ENCODE measurements at places on chromosomes 5 and 9. TPM values are rescaled to one million over a fixed set of nuclear protein-coding genes. Genes with fewer than 3 reads are reported as not detected.

DNA sequence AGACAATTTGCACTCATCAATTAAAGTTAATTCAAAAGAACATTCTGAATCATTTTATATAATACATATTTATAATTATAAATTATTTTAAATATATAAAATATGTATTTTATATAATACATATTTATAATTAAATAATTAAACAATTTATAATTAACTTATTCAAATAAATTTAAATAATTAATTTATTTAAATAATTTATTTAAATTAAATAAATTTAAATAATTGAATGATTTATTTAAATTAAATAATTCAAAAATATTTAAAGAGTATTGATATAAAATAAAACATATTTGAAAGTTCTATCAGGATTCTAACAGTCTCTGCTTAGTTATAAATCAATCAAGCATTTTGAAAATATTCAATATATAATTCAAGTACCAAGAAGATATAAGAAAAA is 775.5 kb upstream of the CTNND2 start:
- no peak for DNase-seq

- DNase-seq = no peak
Observed at GRCh38 chr5:149297340-149298025, 25.8 kb downstream of the AFAP1L1 start.

GRCh38 chr5:147303976-147304375 is 69.2 kb downstream of the STK32A start:
- DNase-seq = peak; percentile 86

The CTXN3 gene
- not detected for total RNA-seq

- DNase-seq = peak; percentile 29
Observed at GRCh38 chr5:35213608-35214007, 16.7 kb downstream of the PRLR start.

The KCNV2 gene
- total RNA-seq = not detected

DNA sequence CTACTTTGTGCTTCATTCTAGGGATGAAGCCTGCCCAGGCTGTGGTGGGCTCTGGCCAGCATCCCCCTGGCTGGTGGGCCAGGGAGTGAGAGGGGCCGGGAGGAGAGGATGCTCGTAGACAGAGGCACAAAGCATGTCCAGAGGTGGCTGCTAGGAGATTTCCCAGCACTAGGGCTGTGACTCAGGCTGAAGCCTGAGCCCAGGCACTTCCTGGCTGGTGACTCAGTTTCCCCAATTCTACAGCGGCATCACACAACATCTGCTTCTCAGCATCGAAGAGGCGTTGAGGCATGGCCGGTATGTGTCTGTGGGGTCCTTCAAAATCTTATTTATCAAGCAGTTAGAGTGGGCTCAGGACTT is 55.6 kb downstream of the DUSP1 start:
- no peak for DNase-seq

DNA sequence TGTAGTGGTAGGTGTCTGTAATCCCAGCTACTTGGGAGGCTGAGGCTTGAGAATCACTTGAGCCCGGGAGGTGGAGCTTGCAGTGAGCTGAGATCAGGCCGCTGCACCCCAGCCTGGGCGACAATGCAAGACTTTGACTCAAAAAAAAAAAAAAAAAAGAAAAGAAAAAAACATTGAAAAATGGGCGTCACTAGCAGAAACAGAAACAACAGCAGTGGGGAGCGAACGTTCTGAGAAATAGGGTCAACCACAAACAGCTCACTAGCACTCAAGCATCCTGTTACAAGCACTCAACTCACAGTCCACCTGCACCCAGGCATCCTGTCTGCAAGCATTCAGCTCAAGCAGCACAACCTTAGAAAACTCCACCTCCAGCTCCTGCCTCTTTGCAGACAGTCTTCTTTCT is 17.2 kb downstream of the TRIM14 start:
- no peak for DNase-seq

- DNase-seq = peak; percentile 18
Observed at GRCh38 chr9:116313638-116314037, 160.0 kb downstream of the PAPPA start.

The ADRA1B gene
- total RNA-seq = 0.14 TPM

The PTPDC1 gene
- total RNA-seq = 49.9 TPM

DNA sequence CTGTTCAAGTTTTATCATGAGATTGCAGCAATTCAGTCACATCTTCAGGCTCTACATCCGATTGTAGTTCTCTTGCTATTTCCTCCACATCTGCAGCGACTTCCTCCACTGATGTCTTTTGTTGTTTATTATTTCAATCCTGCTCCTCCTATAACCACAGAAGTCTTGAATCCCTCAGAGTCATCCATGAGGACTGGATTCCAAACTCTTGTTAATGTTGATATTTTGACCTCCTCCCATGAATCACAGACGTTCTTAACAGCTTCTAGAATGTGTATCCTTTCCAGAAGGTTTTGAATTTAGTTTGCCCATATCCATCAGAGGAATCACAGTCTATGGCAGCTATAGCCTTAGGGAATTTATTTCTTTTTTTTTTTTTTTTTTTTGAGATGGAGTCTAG is 3.6 kb downstream of the FBXO38 start:
- DNase-seq = no peak

GRCh38 chr5:110807169-110807568 is 68.4 kb downstream of the SLC25A46 start:
- no peak for DNase-seq

- no peak for DNase-seq
Observed at GRCh38 chr9:134518004-134518606, 123.5 kb upstream of the COL5A1 start.

- peak; percentile 69 for DNase-seq
Observed at GRCh38 chr9:99019510-99020331, 76.0 kb downstream of the COL15A1 start.

DNA sequence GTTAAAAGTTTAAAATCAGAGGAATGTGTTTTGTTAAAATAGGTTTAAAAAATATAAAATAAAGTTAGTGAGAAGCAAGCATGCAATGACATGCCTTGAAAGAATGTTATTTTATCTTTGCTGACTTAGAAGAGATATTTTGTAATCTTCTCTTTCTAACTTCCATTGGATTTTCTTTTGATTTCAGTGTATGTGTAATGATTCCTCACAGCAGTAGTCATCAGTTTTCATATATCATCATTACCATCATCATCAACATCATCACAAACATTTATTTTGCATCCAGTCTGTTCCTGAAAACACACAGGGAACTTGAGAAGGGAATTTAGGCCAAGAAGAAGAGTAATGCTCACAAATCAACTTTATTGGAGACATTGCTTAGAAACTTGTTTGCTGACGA is 699.6 kb downstream of the TAF11L14 start:
- DNase-seq = no peak

- DNase-seq = no peak
Observed at GRCh38 chr5:87640902-87641301, 228.2 kb upstream of the CCNH start.

The ZNF782 gene
- total RNA-seq = 5.2 TPM

The ASS1 gene
- total RNA-seq = 299 TPM

The FYB1 gene
- total RNA-seq = 0.32 TPM

The PRRX2 gene
- total RNA-seq = not detected
